ENCODE measurements at places on chromosomes 16 and 17.
A peak's percentile ranks its signal among the peaks of the same experiment; 100 is the strongest.

GRCh38 chr17:61400066-61400716 lies 548 bp downstream of the TBX2 start:
- DNase-seq: peak; percentile 46

DNA sequence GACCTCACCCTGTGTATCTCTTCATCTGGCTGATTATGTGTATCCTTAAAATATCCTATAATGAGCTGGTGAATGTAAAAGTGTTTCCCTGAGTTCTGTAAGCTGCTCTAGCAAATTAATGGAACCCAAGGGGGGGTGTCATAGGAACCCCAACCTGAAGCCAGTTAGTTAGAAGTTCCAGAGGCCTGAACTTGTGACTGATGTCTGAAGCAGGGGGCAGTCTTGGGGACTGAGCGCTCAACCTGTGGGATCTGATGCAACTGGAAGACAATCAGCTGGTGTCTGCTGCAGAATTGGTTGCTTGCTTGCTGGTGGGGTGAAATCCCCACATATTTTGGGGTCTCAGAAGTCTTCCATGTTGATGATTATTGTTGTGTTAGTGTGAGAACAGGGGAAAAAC lies 75.7 kb upstream of the NKD1 start:
- no peak for DNase-seq

DNA sequence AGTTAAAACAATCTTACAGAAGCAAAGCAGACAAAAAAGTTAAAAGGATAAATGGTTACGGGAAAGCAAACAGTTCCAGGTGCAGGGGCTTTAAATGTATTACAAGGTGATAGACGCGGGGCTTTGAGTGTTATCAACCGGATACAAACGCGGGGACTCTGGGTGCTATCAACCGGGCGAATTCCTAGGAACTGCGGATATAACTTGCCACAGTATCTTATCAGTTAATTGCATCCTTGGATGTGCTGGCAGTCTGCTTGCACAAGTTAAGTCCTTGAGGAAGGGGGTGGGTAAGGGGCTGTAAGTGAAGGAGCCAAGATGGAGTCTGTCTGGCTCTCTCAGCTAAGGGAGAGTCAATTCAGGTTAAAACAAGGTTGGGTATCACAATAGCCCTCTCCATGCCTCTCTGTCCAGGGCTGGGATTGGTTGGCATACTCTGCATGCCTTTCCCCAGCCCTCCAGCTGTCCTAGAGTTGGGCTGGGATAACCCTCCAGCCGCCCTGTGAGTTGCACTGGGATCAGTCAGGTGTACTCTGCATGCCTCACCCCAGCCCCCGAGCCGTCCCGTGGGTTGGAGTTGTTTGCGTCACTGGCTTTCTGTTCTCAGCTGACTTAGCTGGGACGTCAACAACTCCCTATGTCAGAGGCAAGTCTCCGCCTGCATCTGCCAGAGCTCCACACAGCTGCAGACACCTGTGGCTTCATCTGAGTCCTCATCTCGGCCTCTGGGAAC lies 40.9 kb downstream of the TMEM235 start:
- peak; percentile 64 for DNase-seq

GRCh38 chr17:19386051-19386929 lies 700 bp downstream of the MFAP4 start:
- peak; percentile 91 for DNase-seq

DNA sequence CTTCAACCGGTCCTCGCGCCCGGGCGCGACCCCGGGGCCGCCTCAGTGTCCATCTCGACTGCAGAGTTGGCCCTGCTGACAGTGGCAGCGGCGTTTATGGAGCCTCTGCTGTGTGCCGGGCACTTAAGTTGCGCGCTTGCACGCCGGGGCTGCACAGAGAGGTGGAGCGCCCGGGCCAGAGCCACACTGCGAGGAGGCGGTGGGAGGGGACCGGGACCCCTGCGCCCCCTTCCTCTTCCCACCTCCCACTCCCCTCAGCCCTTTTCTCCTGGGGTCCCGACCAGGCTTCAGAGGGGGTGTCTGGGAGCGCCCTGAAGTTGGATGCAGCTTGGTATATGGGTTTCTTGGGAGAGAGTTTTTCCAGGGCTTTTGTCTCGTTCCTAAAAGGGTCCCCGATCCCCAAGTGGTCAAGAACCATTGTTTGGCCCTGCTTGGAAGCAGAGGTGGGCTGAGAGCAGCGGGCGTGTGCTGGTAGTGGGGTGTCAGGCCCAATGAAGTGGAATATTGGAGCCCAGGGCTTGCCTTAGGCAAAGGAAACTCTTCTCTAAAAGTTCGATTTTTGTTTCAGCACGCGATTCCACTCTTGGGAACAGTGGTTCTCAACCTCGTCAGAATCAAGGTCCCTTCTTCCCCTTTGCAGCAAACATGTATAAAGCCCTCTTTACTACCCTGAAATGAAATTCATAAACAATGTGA lies 605 bp downstream of the MRTFB start:
- peak; percentile 34 for DNase-seq

- no peak for DNase-seq
These were observed 28.2 kb downstream of the BRD7 start for GRCh38 chr16:50340578-50340977.

- DNase-seq: peak; percentile 95
These were observed 109.5 kb downstream of the YPEL2 start for GRCh38 chr17:59440757-59441463.

DNA sequence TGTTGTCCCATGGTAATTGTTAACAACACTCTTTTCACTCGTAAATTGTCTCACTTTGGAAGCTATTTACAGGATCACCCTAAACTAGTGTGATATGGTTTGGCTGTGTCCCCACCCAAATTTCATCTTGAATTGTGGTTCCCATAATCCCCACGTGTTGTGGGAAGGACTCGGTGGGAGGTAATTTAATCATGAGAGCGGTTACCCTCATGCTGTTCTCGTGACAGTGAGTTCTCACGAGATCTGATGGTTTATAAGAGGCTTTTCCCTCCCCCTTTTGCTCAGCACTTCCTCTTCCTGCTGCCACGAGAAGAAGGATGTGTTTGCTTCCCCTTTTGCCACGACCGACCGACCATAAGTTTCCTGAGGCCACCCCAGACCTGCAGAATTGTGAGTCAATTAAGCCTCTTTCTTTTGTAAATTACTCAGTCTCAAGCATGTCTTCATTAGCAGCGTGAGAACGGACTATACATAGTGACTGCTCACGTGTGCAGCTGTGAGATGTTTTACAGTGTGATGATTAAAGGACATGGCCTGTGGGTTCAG lies 34.4 kb downstream of the DNAH3 start:
- peak; percentile 67 for DNase-seq

- DNase-seq: peak; percentile 31
These were observed 18.8 kb downstream of the SRP68 start for GRCh38 chr17:76053246-76054111.

GRCh38 chr17:35171834-35172233 lies 22.4 kb downstream of the SLC35G3 start:
- DNase-seq: no peak

DNA sequence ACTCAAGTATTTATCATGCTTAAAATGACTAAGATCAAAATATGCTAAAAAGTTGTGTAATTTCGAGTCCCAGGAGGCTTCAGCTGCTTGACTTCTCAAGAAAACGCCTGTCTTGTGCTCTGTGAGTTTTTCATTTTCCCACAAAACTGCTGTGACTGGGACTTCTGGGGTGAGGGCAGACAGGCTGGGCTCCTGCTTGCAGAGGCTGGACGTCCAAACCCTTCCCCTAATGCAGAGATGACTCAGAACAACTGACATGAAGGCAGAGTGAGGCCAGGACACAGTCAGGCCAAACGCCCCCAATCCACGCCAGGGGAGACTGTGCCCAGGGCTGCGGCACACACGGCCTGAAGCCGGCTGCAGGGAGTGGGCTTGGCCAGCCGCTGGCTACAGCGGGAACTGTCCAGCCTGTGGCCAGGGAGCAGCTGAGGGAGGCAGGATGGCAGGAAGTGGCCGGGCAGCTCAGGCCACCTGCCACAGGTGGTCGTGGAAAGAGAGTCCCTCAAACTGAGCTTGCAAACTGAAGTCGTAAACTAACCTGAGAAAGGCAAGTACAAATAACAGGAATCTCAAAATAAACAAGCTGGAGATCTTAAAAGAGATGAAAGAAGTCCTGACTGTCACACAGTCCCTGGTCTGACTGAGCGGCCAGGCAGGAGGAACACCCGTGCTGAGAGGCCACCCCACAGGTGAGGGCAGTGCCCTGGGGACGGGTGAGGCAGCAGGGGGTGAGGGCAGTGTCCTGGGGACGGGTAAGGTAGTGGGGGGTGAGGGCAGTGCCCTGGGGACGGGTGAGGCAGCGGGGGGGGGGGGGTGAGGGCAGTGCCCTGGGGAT lies 21.3 kb upstream of the HEXD start:
- DNase-seq: peak; percentile 64

GRCh38 chr16:81946206-81946605 lies 65.1 kb downstream of the SDR42E1 start:
- no peak for DNase-seq

- DNase-seq: peak; percentile 54
These were observed 23.7 kb downstream of the CLEC3A start for GRCh38 chr16:78045865-78046581.

- no peak for DNase-seq
These were observed 4.4 kb upstream of the OR1F1 start for GRCh38 chr16:3183445-3184139.

DNA sequence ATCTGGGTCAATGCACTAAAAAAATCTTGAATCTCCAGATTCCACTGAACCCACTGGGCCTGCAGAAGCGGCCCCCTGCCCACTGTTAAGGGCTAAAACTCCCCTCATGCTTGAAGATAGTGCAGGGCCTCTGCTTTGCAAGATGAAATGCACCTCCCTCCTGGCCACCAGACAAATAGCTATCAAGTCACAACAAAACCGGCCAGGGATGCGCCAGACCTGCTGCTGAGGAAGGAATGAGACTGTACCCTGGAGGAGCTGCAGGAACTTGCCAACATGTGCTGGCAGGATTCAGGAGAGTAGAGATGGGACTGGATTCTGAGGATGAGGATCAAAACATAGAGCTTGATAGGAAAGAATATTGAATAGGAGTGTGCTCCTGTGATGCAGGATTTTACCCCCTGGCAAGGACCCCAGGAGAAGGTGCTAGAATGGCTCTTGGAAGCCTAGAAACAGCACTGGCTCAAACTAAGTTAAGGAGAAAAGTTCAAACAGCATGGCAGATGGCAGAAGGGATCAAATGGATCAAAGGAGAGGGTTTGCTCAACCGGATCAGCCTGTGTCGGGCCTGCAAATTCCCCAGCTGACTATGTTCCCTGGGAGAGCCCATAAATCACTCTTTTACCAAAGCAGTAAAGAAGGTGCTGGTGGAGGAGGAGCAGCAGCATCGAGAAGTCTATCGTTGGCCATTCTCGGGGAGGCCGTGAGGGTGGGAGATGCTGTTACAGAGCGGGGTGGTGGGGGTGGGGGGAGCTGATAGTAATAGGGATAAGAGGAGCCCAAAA lies 27.2 kb upstream of the XYLT2 start:
- no peak for DNase-seq

- no peak for DNase-seq
These were observed 51.1 kb upstream of the FOXF1 start for GRCh38 chr16:86459266-86459665.

- DNase-seq: no peak
These were observed 94.2 kb upstream of the CREBBP start for GRCh38 chr16:3974751-3975150.

DNA sequence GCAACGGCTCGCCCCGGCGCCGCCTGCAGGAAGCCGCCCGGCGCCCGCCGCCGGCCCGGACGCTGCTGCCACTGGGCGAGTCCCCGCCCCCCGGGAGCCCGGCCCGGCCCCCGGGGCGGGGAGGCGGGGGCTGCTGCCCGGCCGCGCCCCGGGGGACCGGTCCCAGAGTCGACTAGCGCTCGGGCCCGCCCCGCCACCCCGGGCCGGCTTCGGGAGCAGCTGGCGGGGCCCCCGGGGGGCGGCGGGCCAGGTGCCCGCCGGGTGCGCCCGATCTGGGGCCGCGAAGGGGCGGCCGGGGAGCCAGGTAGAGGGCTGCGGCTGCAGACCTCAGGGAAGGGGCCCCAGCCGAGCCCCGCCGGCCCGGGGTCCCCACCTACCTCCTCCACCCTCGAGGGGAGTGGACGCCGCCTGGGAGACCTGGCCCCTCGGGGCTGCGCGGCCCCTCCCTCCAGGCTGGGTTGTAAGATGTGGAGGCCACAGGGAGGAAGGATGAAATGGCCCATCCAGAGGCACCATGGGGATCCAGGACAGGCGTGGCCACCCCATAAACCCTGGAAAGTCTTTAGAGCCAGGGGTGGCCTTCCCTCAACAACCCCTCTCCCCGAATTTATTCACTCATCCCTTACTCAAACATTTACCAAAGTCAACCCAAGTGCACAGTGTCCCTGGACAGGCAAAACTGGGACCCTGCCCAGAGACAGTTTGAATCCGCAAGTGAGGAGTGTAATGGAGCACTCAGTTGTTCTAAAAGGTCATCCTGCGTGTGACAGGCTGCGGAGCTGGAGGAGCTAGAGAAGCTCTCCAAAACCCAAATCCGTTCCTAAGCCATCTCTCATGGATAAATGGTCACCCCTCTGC lies at the start of gene CDYL2:
TSS of gene CDYL2 (minus strand) at position 73 of the 858 bp plus-strand sequence. CDS start 425 bp downstream, outside the sequence.
- DNase-seq: peak; percentile 69

DNA sequence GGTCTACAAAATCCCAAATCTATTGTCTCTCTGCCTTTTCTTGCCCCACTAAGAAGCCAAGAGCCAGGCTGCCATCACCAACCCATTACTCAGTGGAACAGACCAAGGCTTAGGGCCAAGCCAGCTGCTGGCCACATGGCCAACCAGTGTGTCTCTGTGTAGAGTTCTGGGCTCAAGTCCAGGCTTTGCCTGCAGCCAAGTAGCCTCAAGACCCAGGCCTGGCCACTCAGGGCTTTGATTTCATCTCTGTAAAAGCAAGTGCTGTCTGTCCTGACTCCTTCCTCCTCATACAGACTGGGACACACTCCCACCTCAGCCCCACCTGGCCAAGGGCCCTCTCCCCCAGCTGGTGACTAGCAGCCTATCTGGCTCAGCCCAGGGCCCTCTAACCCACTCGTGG lies 14.6 kb downstream of the SREBF1 start:
- DNase-seq: no peak

GRCh38 chr16:88276591-88276990 lies 106.2 kb upstream of the ZNF469 start:
- DNase-seq: no peak

- no peak for DNase-seq
These were observed 346.3 kb downstream of the TMEM114 start for GRCh38 chr16:8243981-8244380.

- DNase-seq: no peak
These were observed 31.4 kb upstream of the CDC42EP4 start for GRCh38 chr17:73343168-73343634.

GRCh38 chr17:60554377-60554788 lies 28.3 kb upstream of the APPBP2 start:
- DNase-seq: no peak

- peak; percentile 63 for DNase-seq
These were observed 57.7 kb downstream of the CMC2 start for GRCh38 chr16:80948886-80949493.
